ENCODE measurements at places on chromosomes 3 and 15. TPM values are rescaled to one million over a fixed set of nuclear protein-coding genes. Genes with fewer than 3 reads are reported as not detected.

DNA sequence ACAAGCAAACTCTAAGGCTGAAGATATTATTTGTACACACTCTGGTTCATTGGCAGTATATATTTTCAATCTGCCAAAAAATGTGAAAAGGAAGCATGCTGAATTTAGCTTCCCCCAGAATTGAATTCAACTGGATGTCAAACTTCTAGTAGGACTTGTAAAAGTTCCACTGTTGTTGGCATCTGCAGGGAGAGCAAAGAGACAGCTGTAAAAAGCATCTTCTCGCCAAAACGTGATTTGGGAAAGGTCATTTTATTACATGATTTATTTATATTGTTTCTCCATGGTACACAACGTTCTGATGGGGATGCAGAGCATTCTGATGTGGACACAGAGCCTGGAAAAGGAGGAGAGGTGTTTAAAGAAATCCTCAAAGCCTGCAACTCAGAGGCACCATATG, 196.7 kb upstream of the ADAMTS9 start:
- no peak for DNase-seq

- no peak for DNase-seq
Observed at GRCh38 chr3:147377412-147378367, 28.7 kb downstream of the ZIC4 start.

DNA sequence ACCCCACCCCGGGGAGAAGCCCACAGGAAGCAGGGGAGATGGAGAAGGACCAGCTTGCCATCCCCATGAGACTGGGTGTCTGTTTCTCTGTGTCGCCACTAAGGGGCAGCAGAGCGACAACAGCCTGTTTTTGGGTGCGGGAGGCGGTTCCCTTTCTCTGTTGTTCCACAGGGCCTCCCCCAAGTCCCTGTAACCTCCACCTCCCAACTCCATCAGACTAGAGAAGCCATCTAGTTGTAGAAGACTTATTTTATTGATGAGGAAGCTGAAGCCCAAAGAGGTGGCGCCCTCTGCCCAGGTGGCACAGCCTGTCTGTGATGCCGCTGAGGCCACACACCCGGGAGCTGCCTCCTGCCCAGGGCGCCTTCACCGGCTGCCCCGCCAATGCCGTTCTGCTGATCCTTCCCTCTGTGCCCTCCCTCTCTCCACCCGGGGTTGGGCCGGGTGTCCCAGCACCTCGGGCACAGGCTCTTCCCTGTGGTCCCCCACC, 3.9 kb upstream of the CCDC9B start:
- DNase-seq = peak; percentile 64

- no peak for DNase-seq
Observed at GRCh38 chr15:57245130-57245529, 131.2 kb upstream of the CGNL1 start.

DNA sequence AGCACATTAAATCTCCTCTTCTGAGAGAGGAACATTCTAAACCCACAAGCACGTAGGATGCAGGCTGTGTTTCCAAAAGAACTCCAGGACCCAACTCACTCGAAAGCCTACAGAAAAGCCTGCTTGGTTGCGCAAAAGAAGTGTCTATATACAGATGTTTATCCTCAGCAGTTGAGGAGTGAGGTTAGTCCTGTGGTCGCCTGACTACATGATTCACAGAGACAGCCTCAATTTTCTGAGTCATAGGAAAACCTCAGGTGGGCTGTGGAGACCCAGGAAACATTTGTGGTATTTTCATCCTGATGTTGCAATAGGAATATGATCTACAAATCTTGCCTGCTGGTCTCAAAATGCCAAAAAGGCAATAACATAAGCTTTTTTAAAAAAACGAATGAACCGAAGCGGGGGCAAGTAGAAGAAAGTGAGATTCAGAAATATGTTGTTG, 183.8 kb upstream of the THRB start:
- no peak for DNase-seq

DNA sequence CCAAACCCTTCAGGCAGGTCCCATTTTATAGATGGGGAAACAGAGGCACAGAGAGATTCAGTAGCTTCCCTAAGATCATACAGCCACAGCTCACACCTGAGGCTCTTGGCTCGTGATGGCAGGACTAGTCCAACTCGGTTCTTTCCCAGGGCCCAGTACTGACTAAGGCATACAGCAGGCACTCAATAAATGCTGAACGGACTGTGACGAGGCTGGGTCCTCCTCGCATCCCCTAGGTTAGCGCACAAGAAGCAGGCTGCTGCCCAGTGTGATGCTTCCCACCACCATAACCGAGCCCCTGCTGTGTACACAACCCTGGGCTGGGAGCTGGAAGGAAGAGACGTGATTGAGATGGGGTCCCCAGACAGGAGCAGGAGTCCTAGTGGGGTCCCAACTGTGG, 24.9 kb downstream of the PLXND1 start:
- no peak for DNase-seq

DNA sequence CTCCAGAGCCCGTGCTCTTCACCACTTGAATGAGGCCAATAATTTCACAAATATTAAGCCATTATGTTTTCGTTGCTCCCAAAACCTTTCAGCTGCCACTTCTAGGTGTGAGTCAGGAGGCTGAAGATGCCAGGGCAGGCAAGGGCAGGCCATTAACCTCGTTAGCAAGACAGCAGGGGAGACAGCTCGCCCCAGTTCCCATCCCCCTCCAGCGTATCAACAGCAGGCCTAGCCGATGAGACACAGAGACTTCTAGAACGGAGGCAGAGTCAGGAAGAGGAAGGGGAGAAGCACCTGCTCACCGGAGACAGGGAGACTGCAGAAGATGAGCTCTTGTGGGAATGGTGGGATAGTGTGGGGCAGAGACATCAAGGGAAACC, 28.0 kb upstream of the PLA2G4E start:
- no peak for DNase-seq

WDR93 gene
- 2.4 TPM for total RNA-seq

MEX3B gene
- 1.1 TPM for total RNA-seq

MYEF2 gene
- total RNA-seq = 44.0 TPM
